ENCODE measurements at places on chromosomes 16 and 17.

- no peak for DNase-seq
Measured at GRCh38 chr17:38587947-38588787, 17.6 kb downstream of the SRCIN1 start.

GRCh38 chr17:39238311-39238972, 12.7 kb upstream of the STAC2 start:
- peak; percentile 48 for DNase-seq

- no peak for DNase-seq
Measured at GRCh38 chr17:82866590-82867191, 26.9 kb upstream of the ZNF750 start.

GRCh38 chr17:55301521-55302406, 37.0 kb downstream of the HLF start:
- peak; percentile 20 for DNase-seq

GRCh38 chr16:11401161-11402050, 56.1 kb downstream of the RMI2 start:
- DNase-seq, result no peak

DNA sequence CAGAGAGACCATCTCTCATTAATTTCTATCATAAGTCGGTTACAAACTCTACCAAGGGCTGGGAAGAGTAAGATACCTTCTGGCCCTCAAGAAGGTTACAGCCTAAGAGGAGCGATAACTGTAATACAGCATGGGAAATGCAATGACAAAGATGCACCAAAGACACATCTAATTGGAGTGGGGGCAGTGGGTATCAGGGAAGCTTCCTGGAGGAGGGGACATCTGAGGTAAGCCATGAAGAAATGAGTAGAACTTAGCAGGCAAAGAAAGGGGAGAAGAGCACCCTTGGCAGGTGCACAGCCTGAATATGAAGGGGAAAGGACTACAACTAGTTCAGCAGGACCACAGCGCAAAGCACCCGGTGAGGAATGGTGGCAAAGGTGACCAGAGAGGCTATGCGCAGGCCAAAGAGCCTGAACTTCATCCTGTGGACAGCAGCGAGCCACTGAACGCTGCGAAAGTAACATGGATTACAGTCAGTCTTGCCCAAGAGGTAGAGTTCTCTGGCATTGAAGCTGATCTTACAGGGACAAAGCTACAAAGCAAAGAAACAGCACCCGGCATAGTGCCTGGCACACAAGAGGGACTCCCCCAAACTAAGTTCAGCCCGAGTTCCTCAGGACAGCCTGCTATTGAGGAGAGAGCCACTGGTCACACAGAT, 2.8 kb downstream of the TBC1D10B start:
- no peak for DNase-seq

GRCh38 chr16:86887416-86887815, 309.1 kb downstream of the FOXL1 start:
- DNase-seq, result no peak

GRCh38 chr17:80910043-80910442, 81.6 kb upstream of the CHMP6 start:
- DNase-seq, result no peak

- DNase-seq, result no peak
Measured at GRCh38 chr16:72992142-72992601, 55.8 kb downstream of the ZFHX3 start.

GRCh38 chr16:1809281-1809801, 15.8 kb upstream of the IGFALS start:
- DNase-seq, result no peak

- DNase-seq, result no peak
Measured at GRCh38 chr17:79870540-79870939, 31.3 kb upstream of the CBX4 start.

- no peak for DNase-seq
Measured at GRCh38 chr17:28370035-28370743, at the start of gene VTN. TSS of gene VTN (minus strand) at chr17:28370307. CDS start at chr17:28370203, 104 bp downstream.

GRCh38 chr17:181245-182049, at the start of gene DOC2B:
TSS of gene DOC2B (minus strand) at chr17:181650. CDS start at chr17:181479, 171 bp downstream.
- DNase-seq, result no peak

GRCh38 chr16:86031141-86031678, 132.2 kb downstream of the IRF8 start:
- no peak for DNase-seq

DNA sequence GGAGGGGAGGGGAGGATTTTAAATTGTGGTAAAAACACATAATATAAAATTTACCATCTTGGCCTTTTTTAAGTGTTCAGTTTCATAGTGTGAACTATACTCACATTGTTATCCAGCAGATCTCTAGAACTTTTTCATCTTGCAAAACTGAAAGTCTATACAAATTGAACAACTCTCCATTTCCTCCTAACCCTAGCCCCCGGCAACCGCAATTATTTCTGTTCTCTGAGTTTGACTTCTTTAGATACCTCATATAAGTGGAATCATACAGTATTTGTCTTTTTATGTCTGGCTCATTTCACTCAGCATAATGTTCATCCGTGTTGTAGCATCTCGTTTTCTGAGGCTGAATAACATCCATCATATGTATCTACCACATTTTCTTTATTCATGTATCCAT, 30.0 kb upstream of the MRTFB start:
- no peak for DNase-seq

DNA sequence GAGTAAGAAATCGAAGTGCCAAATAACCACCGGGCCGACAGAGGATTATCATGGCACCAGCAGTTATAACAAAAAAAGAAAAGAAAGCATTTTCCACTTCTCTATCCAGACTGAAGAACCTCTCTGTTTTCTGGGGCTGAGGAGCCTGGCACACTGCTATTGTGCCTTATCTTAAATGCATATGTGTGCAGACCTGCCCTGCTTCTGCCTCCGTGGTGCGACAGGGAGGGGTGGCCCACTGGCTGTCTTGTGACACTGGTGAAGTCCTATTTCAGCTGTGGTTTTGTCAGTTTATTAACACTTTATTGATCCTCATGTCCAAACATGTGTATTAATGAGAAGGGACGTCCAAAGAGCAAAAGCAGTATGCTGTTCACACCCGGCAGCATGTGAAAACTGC, 55.4 kb downstream of the CDK5R1 start:
- no peak for DNase-seq

DNA sequence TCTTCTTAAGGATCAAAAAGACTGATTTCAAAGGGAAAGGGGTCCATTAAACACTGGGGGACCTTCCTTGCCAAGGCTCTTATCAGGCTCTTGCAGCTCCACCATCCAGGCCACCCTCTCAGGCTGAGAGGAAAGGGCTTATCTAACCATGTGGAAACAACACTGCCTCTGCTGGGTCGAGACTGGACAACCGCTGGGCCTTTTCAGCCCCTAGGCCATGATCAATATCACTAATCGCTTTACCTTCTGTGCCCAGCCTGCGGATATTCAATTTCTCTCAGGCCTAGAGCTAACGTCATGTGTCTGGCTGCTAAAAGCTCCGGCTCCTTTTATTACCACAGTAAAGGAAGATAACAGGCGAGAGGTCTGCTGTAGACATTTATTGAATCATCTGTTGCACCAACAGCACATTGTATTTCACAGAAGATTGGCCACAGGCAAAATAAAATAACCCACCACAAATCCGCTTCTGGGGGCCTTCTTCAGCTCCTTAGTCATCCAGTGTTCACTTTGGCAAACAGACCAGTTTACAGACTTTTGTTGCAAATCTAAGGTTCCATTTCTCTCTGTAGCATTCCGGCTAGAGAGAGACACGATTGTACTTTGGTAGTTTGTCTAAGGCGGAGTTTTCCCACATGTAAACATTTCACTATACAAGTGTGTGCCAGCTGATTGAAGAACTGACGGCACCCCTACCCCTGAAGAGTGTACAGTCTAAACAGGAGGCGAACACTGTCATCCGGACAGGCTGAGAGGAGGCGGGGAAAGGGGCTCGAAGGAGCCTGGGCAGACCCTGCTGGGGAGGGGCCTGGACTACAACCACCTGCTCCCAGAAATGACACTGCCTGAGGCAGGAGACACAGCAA, 13.9 kb downstream of the CYB561 start:
- DNase-seq, result no peak

- no peak for DNase-seq
Measured at GRCh38 chr17:66751771-66752170, 83.1 kb upstream of the CACNG5 start.

GRCh38 chr17:51640108-51640622, 379.8 kb downstream of the UTP18 start:
- DNase-seq, result no peak

- DNase-seq, result no peak
Measured at GRCh38 chr16:85057212-85057889, 29.8 kb downstream of the KIAA0513 start.

GRCh38 chr17:17874478-17874877, 37.7 kb upstream of the SREBF1 start:
- DNase-seq, result no peak

- DNase-seq, result no peak
Measured at GRCh38 chr16:72277749-72278148, 105.8 kb upstream of the PMFBP1 start.

GRCh38 chr17:77874303-77875050, 84.0 kb upstream of the TNRC6C start:
- no peak for DNase-seq

GRCh38 chr16:53974484-53975080, 270.6 kb downstream of the FTO start:
- no peak for DNase-seq

GRCh38 chr16:86714166-86714565, 135.8 kb downstream of the FOXL1 start:
- no peak for DNase-seq

- DNase-seq, result peak; percentile 32
Measured at GRCh38 chr17:8997994-8998628, 23.2 kb upstream of the NTN1 start.

DNA sequence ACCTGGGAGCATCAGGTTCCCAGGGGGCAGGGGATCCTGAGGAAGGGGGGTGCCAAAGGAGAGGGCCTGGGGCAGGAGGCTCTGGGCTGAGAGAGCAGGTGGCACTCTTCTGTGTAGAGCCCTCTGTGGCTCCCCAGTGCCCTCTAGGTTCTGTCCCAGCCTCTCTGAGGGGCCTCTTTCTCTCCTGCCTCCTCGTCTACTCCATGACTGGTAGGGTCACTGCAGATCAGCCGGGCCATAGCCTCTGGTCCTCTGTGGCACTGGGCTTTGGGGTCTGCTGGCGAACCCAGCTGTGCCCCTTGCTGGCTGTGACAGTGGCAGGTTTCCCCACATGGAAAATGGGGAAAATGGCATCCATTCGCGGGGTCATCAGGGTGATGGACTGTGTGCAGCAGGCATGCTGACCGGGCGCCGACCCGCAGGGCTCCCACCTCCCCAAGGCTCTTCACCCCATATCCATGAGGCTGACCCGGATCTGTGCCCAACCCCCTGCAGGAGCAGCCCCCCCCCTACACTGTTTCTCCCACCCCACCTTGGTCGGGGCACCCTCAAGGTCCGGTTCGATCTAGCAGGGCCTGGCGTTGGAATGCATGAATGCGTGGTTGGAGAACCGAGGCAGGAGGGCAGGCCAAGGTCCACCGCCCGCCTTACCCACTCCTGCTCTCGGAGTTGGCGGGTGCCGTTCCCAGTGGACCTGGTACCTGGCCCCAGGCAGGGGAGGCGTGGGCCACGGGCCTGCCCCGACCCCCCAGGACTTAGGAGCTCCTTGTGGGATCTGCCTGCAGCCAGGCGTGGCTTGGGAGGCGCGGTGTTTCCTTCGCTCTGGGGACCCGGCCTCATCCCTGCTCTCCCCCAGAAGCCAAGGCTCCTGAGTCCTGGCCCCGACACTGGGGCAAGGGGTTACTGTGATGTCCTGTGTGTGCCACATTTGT, 6.5 kb downstream of the GLIS2 start:
- no peak for DNase-seq

- no peak for DNase-seq
Measured at GRCh38 chr17:82874011-82874835, 34.4 kb upstream of the ZNF750 start.

- DNase-seq, result no peak
Measured at GRCh38 chr17:46822388-46822921, 4.0 kb upstream of the WNT3 start.

- no peak for DNase-seq
Measured at GRCh38 chr17:39769974-39770587, 32.3 kb downstream of the GRB7 start.

GRCh38 chr16:11742093-11742535, 543 bp downstream of the TXNDC11 start:
- no peak for DNase-seq

DNA sequence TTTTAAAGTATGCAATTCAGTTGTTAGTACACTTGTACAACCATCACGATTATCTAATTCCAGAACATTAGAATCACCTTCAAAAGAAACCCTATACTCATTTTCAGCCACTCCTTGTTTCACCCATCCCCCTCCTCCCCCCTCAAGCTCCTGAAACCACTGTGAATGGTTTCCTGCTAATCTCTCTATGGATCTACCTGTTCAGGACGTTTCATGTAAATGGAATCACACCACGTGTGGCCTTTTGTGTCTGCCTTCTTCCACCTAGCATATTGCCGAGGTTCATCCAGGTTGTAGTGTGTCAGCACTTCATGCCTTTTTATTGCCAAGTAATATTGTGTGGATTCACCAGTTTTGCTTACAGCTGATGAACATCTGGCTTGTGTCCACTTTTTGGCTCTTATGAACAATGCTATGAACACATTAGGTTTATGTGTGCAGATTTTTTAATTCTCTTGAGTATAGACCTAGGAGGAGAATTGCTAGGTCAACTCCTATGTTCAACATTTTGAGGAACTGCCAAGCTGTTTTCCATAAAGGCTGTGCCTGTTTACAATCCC, 17.8 kb downstream of the EIF4A3 start:
- no peak for DNase-seq
